ENCODE measurements at places on chromosomes 1 and 21. TPM values are rescaled to one million over a fixed set of nuclear protein-coding genes. Genes with fewer than 3 reads are reported as not detected.

CNR2 gene
- not detected for total RNA-seq

CATSPER4 gene
- total RNA-seq = not detected

TGFB2 gene
- total RNA-seq = 2.5 TPM

SELENBP1 gene
- total RNA-seq = 46.7 TPM

S100A16 gene
- 282 TPM for total RNA-seq

FMO1 gene
- not detected for total RNA-seq

DNA sequence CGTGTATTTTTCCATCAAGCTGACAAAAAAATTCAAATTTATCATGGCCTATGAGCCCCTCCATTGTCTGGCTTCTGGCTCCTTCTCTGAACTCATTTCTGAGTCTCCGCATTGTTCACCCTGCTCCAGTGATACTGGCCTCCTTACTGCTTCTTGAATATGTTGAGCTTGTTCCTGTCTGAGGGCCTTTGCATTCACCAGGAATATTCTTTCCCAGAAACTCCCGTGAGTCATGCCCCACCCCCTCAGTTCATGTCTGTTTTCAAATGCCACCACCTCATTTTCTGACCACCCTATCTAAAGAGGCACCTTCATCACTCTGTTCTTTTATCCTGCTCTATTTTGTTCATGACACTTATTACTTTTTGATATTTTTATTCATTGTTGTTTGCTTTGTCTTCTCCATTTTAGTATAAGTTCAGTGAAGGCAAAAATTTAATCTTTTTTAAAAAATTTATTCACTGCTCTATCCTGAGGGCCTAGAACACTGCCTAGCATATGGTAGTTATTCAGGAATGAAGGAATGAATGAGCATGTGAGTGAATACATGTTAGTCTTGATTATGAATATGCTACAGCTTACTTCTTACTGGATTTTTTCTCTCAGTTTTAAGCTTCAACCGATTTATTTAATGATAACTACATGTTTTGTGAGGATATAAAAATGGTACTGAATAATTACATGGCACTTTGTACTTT, 140.4 kb upstream of the C1orf105 start:
- DNase-seq = no peak

- DNase-seq = no peak
Measured at GRCh38 chr1:81920245-81920740, 119.6 kb downstream of the ADGRL2 start.

DNA sequence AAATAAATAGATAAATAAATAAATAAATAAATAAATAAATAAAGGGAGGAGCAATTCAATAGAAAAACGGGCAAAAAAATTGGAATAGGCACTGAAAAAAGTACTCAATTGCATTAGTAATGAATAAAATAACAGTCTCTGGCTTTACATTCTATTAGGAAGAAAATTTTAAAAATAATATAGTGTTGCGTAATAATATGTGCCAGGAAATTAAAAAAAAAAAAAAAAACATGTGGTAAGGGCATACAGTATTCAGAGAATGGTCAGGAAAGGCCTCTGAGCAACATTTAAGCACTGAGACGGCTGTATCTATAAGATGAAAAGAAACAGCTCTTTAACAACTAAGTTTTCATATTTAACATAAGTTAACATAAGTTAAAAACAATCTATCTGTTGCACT, 48.7 kb upstream of the GLIS1 start:
- no peak for DNase-seq

DNA sequence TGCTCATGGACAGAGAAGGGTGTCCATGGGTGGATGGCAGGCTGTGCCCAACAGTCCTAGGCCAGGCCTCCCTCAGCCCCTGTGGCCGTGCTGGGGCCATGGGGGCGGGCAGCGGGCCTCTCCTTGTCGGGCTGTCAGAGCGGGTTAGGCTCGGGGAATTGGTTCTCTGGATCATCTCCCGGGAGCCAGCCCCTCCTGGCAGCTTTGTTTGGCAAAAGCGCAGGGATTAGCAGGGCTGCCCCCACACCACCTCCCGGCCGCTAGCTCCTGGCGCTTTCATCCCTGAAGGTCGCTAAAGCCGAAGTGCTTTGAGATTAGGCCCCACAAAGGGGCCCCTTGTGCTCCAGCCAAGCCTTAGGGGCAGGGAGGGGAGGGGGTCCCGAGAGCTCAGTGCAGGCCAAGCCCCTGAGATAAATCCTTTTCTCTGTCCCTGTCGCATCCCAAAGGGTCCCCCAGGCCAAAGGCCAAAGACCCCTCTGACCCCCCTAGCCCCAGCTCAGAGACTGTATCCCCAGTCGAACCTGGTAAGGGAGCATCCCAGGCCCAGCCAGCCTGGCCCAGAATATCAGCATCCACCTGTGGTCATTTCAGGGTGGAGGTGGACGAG, 9.8 kb upstream of the DMBX1 start:
- no peak for DNase-seq

DNA sequence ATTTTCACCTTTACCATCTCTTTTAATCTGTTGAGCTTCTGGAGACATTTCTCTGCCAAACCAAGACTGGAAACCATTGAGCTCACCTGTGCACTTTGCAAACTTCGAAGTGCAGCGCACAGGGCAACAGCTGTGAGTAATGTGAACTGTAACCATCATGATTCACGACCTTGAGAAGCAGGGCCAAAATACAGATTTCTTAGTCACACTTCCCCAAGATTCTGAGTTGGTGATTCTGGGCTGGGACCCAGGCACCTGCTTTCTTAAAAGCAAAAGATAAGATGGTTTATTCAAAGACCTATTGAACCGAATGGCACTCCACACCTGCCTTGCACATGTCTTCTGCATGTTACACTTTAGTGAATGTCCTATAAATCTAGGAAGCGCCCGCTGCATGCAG, 10.2 kb downstream of the AGTRAP start:
- DNase-seq = no peak

- DNase-seq = no peak
Measured at GRCh38 chr1:7888248-7889081, 35.6 kb upstream of the UTS2 start.

Data from HT-29 (cell line).